ENCODE measurements at places on chromosomes 12 and 14.

DNA sequence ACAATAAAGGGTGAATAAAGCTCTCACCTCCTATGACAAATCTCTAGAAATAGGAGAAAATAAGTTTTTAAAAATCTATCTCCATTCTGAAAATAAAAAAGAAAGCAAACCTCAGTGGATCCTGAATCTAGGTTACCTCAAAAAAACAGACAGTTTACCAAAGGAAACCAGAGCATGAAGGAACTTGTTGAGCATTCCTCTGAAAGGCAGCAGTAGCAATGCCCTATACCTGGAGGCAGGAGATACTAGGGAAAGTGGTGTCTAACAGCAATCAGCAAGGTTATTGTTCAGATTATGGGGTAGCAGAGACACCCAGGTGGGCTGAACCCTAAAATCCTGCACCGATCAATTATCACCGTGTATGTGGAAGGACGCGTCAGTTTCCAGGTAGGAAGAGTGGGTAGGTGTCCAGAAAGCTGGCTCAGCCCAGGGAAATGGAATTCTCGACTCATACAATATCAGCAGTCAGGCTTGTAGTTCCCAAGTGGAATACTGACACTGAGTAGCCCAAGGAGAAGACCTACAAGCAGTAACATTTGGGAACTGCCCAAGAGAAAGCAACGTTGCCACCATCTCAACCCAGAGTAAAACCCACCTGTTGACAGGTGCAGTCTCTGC lies 128.3 kb downstream of the ST8SIA1 start:
- no peaks in the 10 kb centered on the region for H3K36me3 ChIP-seq
- H3K4me1 ChIP-seq: no peaks in the 10 kb centered on the region
- DNase-seq: no peak
- H3K4me3 ChIP-seq: no peak overlapping the region
- peaks cover 15% of the 10 kb centered on the region for H3K27me3 ChIP-seq
- H3K27ac ChIP-seq: no peak overlapping the region

DNA sequence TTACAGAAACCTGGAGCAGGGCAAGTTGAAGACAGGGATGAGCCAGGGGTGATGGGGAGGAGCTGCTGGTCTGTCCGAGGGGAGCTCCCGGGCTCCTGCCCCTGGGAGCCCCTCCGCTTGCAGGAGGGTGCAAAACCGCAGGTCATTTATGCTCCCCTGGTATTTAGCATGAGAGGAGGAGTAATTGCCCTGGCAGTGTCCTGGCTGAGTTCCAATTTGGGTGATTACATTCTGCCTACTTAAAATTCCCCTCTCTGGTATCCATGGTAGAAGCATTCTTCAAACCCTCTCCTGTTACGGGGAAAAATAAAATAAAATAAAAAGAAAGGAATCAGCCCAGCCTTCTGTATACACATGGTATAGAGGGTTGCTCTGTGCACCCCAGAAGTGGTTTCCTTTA lies 61.7 kb upstream of the VRK1 start:
- H3K4me3 ChIP-seq: no peak overlapping the region
- no peak for DNase-seq
- H3K36me3 ChIP-seq: no peaks in the 10 kb centered on the region
- H3K27me3 ChIP-seq: peaks cover 74% of the 10 kb centered on the region
- H3K4me1 ChIP-seq: no peaks in the 10 kb centered on the region

- no peak overlapping the region for H3K4me3 ChIP-seq
- no peaks in the 10 kb centered on the region for H3K36me3 ChIP-seq
- DNase-seq: no peak
- H3K27ac ChIP-seq: no peak overlapping the region
These were observed 52.7 kb downstream of the FOXN3 start for GRCh38 chr14:89364316-89364715.

DNA sequence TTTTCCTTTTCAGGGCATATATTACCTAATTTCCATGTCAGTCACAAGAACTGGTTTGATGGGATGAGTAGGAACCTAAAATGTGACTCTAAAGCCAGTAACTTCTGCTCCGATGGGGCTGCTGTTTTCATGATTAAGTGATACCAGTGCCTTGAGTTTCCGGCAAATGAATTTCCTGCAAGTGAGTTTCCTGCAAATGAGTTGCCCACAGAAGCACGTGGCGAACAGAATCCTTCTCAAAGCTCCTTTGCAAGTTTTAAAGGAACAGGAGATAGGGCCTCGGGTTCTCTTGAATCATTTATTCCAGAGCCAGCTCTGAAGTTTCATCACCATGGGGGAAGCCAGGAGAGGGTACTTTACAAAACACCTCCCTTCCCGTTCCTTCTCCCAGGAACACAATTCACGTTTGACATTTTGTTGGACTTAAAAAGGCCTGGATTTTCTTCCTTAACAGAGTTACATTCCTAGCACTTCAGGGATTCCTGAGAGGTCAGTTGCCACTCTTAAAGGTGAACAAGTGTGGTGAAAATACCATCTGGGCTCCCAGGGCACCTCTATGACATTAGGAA lies 2.2 kb upstream of the PPTC7 start:
- peak overlapping the region; percentile 42 for H3K27ac ChIP-seq
- H3K27me3 ChIP-seq: no peaks in the 10 kb centered on the region
- H3K36me3 ChIP-seq: no peaks in the 10 kb centered on the region
- peaks cover 18% of the 10 kb centered on the region for H3K4me1 ChIP-seq
- peak; percentile 74 for DNase-seq

DNA sequence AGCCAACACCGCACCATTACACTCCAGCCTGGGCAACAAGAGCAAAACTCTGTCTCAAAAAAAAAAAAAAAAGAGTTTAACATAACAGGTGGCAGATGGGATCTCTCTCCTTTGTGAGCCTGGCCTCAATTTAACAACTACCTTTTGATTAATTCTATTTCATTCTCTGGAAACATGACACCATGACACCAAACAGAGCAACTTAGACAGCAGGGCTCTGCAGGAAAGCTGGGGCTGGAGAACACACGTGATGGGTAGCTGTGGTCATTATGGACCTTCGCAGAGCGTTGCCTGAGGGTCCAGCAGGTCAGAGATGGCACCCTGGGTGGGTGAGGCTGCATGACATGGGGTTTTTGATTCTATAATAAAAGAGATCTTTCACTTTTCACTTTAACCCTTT lies 1.7 kb upstream of the DGLUCY start:
- H3K4me1 ChIP-seq: peaks cover 4% of the 10 kb centered on the region
- H3K36me3 ChIP-seq: no peaks in the 10 kb centered on the region

All from GM23248 (cell line).